ENCODE measurements at places on chromosomes 7 and 10.

- H3K4me3 ChIP-seq, result no peak overlapping the region
- no peaks in the 10 kb centered on the region for H3K36me3 ChIP-seq
- no peak for DNase-seq
- peaks cover 13% of the 10 kb centered on the region for H3K4me1 ChIP-seq
These were observed 22.8 kb downstream of the CALML3 start for GRCh38 chr10:5547681-5547930.

DNA sequence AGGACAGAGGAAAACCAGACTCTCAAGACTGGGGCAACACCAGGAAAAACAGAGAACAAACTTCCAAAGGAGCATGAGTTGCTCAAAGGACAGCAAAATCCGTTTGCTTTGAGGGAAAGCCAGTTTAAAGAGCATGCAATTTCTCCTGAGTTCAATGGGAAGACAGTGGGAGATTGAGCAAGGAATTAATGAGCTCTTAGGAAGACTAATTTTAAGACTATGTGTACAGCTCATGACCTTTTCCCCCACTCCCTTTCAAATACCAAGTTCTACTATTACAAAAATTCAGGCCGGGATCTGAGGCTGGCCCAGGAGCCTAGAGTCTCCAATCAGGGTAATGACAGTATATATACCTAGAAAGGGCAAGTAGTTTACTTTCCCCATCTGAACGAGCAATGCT, 79.2 kb downstream of the EPDR1 start:
- no peak for DNase-seq
- H3K4me3 ChIP-seq, result no peak overlapping the region
- H3K36me3 ChIP-seq, result no peaks in the 10 kb centered on the region
- no peak overlapping the region for H3K27ac ChIP-seq
- no peaks in the 10 kb centered on the region for H3K27me3 ChIP-seq

- no peak for DNase-seq
- no peak overlapping the region for H3K27ac ChIP-seq
- no peaks in the 10 kb centered on the region for H3K27me3 ChIP-seq
- H3K4me3 ChIP-seq, result no peak overlapping the region
- no peaks in the 10 kb centered on the region for H3K4me1 ChIP-seq
- no peaks in the 10 kb centered on the region for H3K36me3 ChIP-seq
These were observed 221.9 kb downstream of the EBF3 start for GRCh38 chr10:129741978-129742741.

- H3K27ac ChIP-seq, result no peak overlapping the region
- no peak overlapping the region for H3K4me3 ChIP-seq
- peaks cover 18% of the 10 kb centered on the region for H3K4me1 ChIP-seq
- no peak for DNase-seq
These were observed 47.4 kb downstream of the IGF2BP3 start for GRCh38 chr7:23422909-23423308.
